ENCODE measurements at places on chromosomes 4 and X. TPM values are rescaled to one million over a fixed set of nuclear protein-coding genes. Genes with fewer than 3 reads are reported as not detected.

- DNase-seq: no peak
These were observed 31.5 kb downstream of the WFS1 start for GRCh38 chr4:6301051-6301731.

- DNase-seq: no peak
These were observed at the start of gene MSN for GRCh38 chrX:65667503-65668376. TSS of gene MSN (plus strand) at chrX:65667654. CDS start at chrX:65667842, 188 bp downstream.

XPNPEP2 gene
- polyA plus RNA-seq: 83.6 TPM

MECP2 gene
- polyA plus RNA-seq: 34.2 TPM

DNA sequence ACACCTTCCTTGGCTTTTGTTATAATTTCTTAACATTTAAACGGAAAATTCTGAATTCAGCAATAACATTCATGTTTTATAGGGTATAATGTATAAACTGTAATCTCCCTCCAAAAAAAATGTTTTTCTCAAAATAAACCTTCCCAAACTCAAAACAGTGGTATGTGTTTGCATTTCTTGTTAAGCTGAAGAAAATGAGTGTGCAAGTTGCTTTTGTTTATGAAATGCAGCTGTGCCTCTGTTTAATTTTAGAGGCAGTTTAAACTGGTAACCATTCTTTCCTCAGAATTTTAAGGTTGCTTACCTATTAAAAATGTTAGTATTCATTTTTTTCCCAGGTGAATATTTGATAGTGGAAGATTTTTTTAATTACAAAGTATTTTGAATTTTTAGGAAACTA lies 105.0 kb upstream of the ANKRD50 start:
- no peak for DNase-seq

DNA sequence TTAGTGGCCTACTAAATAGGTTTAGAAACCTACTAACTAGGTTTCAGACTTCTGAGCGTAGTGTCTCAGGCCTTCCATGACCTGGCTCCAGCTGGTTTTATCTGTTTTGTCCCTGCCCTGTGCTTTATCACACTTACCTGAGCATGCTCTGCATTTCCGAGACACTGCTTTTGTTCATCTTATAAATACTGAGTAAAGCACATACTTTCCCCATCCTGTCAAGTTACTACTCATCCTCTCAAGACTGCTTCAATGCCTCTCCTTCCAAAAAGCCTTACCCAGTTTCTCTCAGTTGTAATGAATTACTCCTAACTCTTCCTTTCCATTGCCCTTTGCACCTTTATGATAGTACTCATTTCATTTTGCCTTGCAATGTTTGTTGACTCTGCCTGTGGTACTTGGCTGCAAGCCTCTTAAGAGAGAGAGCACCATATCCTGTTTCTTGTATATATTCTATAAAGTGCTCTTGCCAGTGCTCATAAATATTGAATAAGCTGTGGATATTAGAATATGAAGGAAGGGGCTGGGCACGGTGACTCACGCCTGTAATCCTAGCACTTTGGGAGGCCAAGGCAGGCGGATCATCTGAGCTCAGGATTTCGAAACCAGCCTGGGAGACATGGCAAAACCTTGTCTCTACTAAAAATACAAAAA lies 34.4 kb downstream of the SLAIN2 start:
- no peak for DNase-seq

DNA sequence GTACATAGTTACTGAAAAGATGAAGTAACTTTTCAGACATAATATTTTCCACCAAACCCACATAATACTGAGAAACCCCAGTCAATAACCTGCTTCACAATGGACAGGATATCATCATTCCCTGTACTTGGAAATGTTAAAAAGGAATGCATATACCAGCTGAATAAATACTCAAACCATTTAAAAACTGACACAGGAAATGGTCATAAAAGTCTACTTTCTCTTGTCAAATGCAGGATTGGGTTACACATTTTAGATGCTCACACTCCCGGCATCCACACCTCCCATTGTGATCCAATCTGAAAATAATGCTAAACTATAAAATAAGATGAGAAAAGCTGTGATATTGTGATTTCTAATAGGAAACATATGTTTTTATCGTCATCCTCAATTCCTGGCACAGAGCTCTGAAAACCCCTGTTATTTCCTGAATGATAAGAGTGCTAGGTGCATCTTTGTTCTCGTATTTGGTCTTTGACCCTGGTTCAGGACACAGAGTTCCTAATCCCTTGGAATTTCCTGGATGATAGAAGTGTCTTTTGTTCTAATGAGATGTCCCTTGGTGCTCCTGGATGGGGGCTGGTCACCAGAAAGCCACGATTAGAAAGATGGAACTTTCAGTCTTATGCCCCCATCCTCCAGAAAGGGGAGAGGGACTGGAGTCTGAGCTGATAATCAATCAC lies 821.3 kb downstream of the TRIML1 start:
- DNase-seq: no peak

DNA sequence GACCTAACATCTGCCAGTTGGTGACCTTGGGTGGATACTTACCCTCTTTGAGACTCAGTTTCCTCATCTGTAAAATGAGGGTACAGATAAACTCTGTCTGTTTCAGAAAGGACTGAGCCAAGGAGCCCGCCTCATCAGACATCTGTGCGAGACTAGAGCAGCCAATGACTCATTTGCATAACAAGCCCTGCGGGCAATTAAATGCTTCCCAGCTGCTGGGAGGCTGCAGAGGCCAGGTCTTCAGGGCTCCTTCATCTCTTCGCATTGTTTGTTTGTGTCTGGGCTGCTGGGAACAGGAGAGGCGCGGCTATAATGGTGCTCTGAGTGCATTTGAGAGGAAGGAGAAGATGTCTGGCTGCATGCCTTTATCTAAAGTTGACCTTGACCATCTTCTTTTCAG lies 85.0 kb downstream of the ADRA2C start:
- DNase-seq: no peak

CNKSR2 gene
- 1.5 TPM for polyA plus RNA-seq

Measured in renal cortex interstitium (tissue), 15 donors.